ENCODE measurements at places on chromosomes 16 and 17.

- DNase-seq: no peak
These were observed 28.2 kb downstream of the LAT start for GRCh38 chr16:29012913-29013553.

- DNase-seq: no peak
These were observed 56.8 kb downstream of the SLC47A1 start for GRCh38 chr17:19590451-19590850.

GRCh38 chr16:19687279-19687678 is 30.7 kb downstream of the KNOP1 start:
- DNase-seq: no peak

- no peak for DNase-seq
These were observed 35.9 kb upstream of the ACSM2B start for GRCh38 chr16:20611975-20612481.

- DNase-seq: no peak
These were observed 24.9 kb downstream of the LITAFD start for GRCh38 chr16:8907096-8907495.

Measured in stimulated activated CD8-positive, alpha-beta memory T cell treated with anti-CD3 and anti-CD28 coated beads, Interleukin-4, amount 100 ng/mL, for 48 hours (primary cell).